MG63 (cell line): ENCODE measurements at places on chromosomes 2 and 18. TPM values are rescaled to one million over a fixed set of nuclear protein-coding genes. Genes with fewer than 3 reads are reported as not detected.

DNA sequence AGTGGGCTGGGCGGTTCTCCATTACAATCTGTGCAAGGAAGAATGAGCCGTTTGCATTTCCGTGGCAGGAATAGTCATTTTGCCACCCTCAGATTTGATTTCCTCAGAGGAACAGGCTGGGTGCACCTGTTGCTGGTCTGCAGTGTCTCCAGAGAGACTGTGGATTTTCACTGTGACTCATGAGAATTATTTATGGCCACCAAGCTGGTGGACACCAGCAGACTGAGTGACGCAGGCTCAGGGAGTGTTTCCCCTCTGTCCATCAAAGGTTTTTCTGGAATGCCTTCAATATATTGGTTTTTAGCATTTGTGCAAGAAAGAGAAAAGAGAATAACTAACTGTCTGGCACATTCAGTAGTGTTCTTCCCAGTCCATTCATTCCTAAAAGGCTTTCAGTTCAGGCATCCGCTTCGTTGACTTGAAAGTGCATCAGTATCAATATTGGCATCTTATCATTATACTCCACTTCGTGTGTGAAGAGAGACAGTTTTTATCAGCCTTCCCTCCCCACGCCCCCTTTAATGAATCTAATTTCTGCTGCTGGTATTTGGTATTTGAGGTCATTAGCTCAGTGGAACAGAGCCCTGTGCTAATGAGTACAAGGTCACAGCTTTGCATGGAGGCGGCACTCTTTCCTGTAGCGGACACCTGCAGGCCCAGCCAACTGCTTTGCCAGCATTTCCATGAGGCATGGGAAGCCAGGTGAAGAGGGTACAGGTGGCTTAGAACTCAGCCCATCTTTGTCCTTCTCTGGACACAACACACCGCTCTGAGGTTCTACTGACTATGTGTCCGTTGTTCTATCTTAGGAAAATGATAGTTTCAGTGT is 39.9 kb downstream of the PRKCE start:
- DNase-seq, result no peak

The RNF125 gene
- total RNA-seq, result 0.05 and 0.10 TPM in 2 replicates

The TNS1 gene
- total RNA-seq, result 13.4 and 17.6 TPM in 2 replicates

The BOLL gene
- total RNA-seq, result not detected in 2 replicates

The CCDC141 gene
- total RNA-seq, result not detected in 2 replicates
